NCI-H2171 treated with DMSO at 0.1 percent for 48 hours (cell line): ENCODE measurements at places on chromosomes 3 and 15.

DNA sequence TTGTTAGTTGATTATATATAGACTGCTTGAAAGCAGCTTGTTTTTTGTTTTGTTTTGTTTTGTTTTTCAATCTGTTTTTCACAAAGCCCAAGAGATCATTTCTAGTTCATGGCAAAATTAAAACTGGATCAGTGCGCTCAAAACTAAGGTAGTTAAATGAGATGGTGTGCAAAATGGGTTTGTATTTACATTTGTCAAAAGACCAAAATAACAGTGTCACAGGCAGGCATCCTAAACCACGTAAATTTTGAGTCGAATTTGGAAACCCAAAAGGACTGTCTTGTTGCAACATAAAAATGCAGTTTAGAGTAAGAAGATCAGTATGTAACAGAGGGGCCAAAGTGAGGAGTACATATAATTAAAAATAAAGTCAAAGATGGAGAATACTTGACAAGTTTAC, 2.4 kb downstream of the DMXL2 start:
- DNase-seq, result no peak

- DNase-seq, result peak; percentile 66
These were observed 1.1 kb upstream of the SPTBN5 start for GRCh38 chr15:41894791-41895463.

- DNase-seq, result no peak
These were observed 245.4 kb downstream of the LRRN1 start for GRCh38 chr3:4044619-4045018.

DNA sequence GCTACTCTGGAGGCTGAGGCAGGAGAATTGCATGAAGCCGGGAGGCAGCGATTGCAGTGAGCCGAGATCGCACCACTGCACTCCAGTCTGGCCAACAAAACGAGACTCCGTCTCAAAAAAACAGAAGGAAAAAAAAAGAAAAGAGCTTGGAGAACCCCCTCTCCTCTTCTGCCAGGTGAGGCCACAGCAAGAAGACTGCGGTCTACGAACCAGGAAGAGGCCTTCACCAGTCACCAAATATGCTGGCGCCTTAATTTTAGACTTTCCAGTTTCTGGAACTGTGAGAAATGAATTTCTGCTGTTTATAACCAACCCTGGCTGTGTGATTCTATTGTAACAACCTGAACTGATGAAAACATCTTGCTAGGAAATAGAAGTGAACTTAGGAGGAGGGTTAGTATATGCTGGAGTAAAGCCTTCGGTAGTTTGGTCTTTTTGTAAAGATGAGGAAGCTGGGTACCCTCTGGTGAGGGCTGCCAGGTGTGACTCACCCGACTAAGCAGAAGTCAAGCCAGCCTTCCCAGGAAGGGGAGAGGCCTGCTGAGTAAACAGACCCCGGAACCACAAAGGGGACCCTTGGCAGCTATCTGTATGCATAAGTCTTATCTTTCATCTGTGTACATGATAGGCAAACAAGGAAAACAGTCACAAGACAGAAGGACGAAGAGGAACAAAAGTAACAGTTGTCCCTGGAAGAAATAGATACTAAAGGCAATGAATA, 78.7 kb downstream of the KLF13 start:
- DNase-seq, result peak; percentile 11

GRCh38 chr3:196210673-196211556, at the start of gene ZDHHC19:
Gene ZDHHC19 (minus strand): TSS chr3:196211400. CDS start chr3:196211315, 85 bp downstream.
- DNase-seq, result no peak
